Motor neuron (in vitro differentiated cells): ENCODE measurements at places on chromosomes 7 and 10. TPM values are rescaled to one million over a fixed set of nuclear protein-coding genes. Genes with fewer than 3 reads are reported as not detected.

Gene ADRA2A
- 2.1 and 2.8 TPM in 2 replicates for total RNA-seq

Gene ASB4
- total RNA-seq, result 0.50 and 0.85 TPM in 2 replicates

Gene TAS2R41
- total RNA-seq, result not detected in 2 replicates

Gene BLNK
- total RNA-seq, result 0.13 and 0.18 TPM in 2 replicates

Gene COL13A1
- 2.8 and 3.7 TPM in 2 replicates for total RNA-seq

Gene SP8
- total RNA-seq, result 8.1 and 9.1 TPM in 2 replicates

Gene RBP3
- 0.10 and 0.22 TPM in 2 replicates for total RNA-seq

Gene WNT8B
- 0.21 and 0.22 TPM in 2 replicates for total RNA-seq
